ENCODE measurements at places on chromosomes 4 and X.

DNA sequence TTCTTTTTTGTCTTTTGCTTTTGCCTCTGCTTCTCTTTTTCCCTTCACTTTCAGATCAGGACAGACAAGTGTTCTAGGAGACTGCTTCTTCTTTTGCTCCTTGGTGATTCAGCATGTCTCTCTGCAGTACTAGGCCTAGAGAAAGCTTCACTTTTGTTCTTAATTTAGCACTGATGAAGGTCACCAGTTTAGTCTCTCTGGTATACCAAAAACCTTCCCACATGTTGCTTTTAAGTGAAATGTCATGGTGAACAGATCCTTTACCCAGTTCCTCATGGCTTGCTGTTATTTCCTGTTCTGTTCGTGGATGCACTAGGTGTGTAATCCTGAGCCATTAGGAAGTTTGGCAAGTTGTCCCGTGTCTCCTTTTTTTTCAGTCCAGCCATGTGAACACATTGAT, 53.3 kb downstream of the NBDY start:
- no peak for DNase-seq

DNA sequence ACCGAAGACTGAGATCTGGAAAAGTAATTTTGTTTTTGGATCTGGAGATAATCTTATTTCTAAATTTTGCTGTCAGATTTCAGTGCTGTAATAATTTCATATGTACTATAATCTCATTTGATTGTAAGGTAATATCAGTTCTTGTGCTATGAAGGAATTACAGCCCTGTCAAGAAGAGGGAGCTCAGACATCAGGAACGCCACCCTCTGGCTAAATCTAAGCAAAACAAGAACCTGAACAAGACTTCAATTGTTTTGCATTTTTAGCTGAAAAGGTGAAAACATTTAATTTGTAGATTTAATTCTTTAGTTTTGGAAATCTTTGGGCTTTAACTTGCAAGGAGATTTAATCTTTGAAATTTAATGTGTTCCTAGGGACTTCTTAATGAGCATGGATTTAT, 525.4 kb upstream of the HS3ST1 start:
- DNase-seq, result no peak

DNA sequence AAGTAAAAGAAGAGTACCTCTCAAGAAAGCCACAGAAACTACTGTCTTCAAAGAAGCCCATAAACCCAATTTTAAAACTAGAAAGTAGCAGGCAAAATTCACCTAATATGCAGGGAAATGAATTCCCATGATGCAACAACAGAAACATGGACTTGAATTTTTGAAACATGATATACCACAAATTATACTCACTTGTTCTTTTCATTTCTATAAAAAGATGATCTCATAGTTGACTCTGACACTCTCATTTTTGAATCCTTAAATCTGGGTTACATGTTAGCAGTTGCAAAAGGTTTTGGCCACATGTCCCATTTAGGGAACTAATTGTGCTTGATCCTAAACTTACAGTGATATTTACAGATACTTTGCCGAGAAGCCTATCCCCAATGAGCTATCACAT, 1130.8 kb downstream of the FAT4 start:
- DNase-seq, result no peak

DNA sequence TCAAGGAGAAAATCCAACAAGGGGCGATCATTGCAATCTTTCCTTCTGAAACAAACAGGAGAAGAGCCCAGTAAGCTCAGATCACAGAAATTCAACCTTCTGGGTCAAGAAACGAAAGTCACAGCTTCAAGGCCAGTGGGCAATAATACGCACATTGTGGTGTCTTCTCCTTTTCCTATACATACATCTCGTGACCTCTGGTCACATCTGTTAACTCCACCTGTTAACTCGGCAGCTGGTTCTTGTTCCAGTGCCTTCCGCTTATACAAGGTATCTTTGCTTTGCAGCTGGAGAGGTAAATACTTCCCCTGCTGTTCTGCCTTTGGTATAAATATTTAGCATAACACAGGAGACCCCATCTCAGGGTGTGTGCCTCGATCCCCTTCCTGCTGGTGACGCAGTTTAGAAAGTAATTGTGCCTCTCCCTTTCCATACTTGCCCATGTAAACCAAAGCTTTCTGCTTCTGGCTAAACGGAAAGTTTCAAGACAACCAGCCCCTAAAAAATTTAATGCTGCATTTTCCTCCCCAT, 45.0 kb downstream of the CCDC149 start:
- DNase-seq, result no peak

DNA sequence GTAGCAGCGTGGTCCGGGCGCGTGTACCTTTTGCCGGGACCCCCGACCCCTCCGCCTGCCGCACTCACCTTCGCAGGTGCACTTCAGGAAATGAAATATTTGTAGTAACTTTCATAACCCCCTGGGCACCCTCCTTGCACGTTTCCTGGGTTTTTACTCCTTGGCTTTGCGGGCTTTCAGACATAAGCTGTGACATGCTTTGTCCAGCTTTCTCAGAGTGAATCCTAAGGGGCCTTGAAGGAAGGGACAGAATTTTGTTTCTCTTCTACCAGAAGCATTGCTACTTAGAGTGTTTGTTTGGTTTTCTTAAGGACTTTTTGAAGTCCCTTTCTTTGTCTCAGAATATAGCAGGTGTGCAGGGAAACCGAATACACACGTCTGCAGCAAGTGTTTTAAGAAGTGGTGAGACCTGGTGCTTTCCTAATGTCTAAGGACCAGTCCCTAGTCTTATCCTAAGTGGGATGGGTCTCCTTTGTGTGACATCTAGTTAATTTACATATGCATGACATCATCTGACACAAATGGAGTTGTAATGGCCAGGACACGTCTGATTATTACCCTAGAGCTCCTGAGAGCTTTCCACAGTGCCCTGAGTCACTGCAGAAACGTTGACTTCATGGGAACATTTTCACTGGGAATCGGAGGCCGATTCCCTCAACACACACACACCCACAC, 1.3 kb downstream of the FAM149A start:
- DNase-seq, result no peak

DNA sequence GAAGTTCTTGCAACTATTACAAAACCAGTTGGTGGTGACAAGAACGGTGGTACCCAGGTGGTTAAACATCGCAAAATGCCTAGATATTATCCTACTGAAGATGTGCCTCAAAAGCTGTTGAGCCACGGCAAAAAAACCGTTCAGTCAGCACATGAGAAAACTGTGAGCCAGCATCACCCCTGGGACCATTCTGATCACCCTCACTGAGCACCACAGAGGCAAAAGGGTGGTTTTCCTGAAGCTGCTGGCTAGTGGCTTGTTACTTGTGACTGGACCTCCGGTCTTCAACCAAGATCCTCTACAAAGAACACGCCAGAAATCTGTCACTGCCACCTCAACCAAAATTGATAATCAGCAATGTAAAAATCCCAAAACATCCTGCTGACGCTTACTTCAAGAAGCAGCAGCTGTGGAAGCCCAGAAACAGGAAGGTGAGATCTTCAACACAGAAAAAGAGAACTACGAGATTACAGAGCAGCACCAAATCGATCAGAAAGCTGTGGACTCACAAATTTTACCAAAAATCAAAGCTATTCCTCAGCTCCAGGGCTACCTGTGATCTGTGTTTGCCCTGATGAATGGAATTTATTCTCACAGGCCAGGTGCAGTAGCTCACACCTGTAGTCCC, 21.4 kb upstream of the SLC10A6 start:
- no peak for DNase-seq
